Activated CD4-positive, alpha-beta T cell treated with anti-CD3 and anti-CD28 coated beads, Interleukin-2, amount 50 U/mL, for 1 hour (primary cell): ENCODE measurements at places on chromosomes 4 and X.
A peak's percentile ranks its signal among the peaks of the same experiment; 100 is the strongest.

DNA sequence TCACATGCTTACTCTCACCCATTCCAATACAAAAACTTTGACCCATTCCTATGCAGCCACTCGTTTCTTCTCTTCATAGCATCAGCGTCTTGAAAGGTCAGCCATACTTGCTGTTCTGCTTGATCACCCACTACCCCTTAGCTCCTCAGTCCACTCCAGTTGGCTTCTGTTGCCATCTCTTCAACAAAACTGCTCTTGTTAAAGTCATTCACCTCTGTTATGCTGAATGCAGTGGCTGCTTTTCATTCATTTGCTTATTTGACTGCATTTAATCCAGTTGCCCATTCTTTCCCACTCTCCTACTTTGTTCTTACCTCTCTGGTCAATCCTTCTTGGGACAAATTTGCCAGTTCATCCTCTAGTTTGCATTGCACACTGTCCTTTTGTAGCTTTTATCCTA, 24.9 kb downstream of the CEP135 start:
- no peak for DNase-seq

DNA sequence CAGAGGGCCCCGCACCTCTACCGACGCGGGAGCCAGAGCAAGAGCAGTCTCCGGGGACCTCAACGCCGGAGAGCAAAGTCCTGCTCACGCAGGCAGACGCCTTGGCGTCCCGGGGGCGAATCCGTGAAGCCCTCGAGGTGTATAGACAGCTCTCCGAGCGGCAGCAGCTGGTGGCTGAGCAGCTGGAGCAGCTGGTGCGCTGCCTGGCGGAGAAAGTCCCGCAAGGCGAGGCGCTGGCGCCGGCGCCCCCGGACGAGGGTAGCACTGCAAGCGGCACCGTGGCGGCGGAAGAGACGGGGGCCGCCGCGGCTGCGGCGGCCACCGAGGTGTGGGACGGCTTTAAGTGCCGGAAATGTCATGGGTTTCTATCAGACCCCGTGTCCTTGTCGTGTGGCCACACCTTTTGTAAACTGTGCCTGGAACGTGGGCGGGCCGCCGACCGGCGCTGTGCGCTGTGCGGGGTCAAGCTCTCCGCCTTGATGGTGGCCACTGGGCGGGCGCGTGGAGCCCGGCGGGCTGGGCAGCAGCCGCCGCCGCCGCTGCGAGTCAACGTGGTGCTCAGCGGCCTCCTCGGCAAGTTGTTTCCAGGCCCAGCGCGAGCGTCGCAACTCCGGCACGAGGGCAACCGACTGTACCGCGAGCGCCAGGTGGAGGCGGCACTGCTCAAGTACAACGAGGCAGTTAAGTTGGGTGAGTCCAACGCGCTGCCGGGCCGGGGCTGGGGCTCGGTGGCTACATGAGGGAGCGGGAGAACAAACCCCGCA, 672 bp downstream of the LONRF3 start:
- DNase-seq = peak; percentile 52

- DNase-seq = no peak
Observed at GRCh38 chr4:73988061-73988460, at the start of gene PPBP. Gene PPBP, minus strand, starts transcription at chr4:73988190. Its CDS starts 87 bp downstream, at chr4:73988103.

GRCh38 chr4:57042711-57043169, 64.0 kb downstream of the POLR2B start:
- no peak for DNase-seq

DNA sequence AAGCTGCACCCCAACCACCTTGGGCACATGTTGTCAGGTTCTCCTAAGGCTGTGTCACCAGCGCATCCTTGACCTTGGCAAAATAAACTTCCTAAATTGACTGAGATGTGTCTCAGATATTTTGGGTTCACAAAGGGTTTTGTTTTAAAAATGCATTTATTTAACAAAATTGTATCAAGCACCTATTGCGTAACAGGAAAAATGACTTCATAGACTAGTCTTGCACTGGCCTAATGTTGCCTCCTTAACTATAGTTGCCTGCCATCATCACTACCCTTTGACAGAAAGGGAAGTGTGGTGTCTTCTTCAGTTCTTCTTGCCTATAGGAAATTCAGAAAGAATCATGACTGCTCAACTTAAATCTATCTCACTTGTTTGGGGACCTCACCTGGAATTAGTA, 374.2 kb downstream of the SH2D1A start:
- no peak for DNase-seq
